Activated gamma-delta T cell (primary cell): ENCODE measurements at places on chromosomes 5 and 9.

- no peak for DNase-seq
Measured at GRCh38 chr9:116008278-116008677, 145.3 kb upstream of the PAPPA start.

DNA sequence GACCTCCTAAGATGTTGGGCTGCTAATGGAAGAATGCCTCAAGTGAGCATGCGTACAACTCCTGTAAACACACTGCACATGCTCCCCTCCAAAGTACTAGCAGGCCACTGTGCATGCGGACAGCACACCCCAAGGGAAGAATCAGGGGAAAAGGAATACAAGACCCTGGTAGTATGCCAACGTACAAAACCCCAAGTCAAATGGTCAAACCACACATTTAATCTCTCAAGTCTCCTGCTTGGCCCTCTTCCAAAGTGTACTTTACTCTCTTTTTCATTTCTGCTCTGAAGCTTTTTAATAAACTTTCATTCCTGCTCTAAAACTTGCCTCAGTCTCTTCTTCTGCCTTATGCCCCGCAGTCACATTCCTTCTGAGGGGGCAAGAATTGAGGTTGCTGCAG lies 466.4 kb downstream of the DMRTA1 start:
- no peak for DNase-seq

DNA sequence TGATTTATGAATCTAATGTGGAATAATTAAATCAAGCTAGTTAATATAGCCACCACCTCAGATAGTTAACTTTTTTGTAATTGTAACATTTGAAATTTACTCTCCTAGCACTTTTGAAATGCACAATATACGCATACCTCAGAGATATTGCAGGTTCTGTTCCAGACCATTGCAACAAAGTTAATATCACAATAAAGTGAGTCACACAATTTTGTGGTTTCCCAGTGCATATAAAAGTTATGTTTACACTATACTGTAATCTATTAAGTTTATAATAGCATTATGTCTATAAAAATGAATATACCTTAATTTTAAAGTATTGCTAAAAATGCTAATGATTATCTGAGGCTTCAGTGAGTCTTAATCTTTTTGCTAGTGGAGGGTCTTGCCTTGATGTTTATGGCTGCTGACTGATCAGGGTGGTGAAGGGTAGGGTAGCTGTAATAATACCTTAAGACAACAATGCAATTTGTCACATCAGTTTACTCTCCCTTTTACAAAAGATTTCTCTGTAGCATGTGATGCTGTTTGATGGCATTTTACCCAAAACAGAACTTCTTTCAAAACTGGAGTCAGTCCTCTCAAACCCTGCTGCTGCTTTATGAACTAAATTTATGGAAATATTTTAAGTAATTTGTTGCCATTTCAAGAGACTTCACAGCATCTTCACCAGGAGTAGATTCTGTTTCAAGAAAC lies 235.1 kb upstream of the ADAMTSL1 start:
- DNase-seq: no peak

GRCh38 chr9:35105571-35106342 lies 2.8 kb upstream of the STOML2 start:
- DNase-seq: no peak

GRCh38 chr5:35856765-35857351 lies at the start of gene IL7R:
TSS of gene IL7R (plus strand) at chr5:35856891. CDS start at chr5:35856978, 87 bp downstream.
- DNase-seq: no peak

- DNase-seq: no peak
Measured at GRCh38 chr5:57780306-57780960, 297.8 kb upstream of the ACTBL2 start.

- no peak for DNase-seq
Measured at GRCh38 chr9:73049280-73049679, 96.4 kb upstream of the ALDH1A1 start.

DNA sequence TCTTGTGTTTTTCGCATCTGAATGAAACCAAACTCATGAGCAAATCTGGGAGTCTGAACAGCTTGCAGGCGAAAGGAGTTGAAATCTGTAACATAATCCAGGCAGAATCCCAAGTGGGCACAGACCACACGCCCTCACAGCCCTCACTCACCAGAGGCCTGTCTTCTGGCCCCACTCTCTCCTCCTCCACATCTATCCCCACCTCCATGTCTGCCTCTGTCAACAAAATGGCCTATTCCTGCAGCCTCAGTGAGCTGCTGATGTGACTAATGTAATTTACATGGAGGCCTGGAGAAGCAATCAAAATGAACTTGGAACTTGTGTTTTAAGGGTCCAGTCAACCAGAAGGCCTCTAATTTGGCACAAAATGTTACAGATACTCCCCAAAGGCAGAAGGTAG lies 136.6 kb downstream of the GNA14 start:
- no peak for DNase-seq
